Choroid plexus epithelial cell (primary cell): ENCODE measurements at places on chromosomes 6 and 20.
A peak's percentile ranks its signal among the peaks of the same experiment; 100 is the strongest.

DNA sequence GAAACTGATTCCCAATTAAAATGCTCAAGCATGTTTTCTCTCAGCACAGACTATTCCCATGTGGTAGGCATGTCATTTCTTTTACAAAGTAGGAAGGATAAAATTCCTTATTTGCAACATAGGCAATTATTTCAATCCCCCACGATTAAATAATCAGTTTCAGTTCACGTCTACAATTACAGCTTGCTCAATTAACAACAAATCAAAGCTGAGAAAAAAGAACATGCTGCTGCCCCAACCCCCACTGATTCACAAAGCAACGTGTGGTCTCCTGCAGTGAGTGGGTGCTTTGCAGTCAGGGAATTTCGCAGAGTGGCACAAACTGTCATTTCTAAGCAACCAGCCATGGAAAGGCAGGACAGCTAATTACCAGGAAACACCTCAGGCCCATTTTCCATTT lies 17.0 kb downstream of the RNASET2 start:
- DNase-seq = no peak

- no peak for DNase-seq
Observed at GRCh38 chr20:41165001-41165882, 27.9 kb downstream of the PLCG1 start.

DNA sequence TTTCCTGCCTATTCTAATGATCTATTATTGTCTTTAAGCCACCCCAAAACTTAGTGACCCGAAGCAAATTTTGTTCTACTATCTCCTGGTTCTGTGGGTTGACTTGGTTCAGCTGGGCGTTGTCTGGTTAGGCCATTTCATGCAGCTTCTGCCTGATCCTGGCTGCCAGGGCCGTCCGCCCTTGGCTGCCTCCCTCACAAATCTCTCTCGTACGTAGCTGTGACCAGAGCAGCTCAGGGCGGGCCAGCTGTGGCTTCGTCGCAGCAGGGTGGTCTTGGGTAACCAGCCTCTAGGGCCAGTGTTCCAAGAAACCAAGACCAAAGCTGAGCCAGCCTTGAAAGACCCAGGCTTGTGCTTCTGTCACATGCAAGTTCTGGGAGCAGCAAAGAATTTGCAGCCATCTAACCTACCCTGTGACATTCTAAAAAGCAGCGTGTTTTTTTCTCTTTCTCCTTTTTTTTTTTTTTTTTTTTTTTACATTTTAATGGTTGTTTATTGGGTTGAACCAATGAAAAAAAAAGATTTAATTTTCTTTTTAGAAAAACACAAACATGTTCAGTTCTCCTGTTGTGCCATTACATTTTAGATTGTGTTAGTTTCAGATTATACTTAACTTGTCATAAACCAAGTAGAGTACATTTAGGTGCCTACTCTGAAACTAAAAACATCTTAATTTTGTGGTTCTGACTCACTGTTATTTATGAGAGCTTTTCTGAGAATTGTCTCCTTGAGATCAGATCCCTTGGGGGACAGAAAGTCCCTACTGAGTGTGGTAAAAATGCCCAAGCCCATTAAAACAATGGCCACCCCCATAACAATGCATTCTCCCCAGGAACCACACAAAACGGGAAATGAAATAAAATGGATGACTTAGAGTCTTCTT lies 83.9 kb downstream of the ZDHHC14 start:
- no peak for DNase-seq

GRCh38 chr6:33958526-33959328 lies 154.9 kb upstream of the MLN start:
- peak; percentile 7 for DNase-seq

- DNase-seq = no peak
Observed at GRCh38 chr20:573414-574296, 30.1 kb upstream of the CSNK2A1 start.

GRCh38 chr6:21987501-21987957 lies 309.3 kb downstream of the PRL start:
- DNase-seq = peak; percentile 95

DNA sequence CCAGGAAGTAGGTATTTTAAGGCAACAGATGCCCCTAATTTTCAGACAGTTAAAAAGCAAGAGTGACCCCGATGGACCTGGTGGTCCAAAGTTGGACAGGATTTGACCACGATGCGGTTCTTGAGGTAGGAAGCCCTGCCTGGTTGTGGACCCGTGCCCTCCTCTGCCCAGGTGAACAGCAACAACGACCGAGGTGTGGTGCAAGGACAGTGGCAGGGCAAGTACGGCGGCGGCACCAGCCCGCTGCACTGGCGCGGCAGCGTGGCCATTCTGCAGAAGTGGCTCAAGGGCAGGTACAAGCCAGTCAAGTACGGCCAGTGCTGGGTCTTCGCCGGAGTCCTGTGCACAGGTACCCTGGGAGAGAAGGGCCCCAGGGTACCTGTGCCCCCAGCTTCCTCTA lies 18.7 kb downstream of the TGM6 start:
- no peak for DNase-seq

DNA sequence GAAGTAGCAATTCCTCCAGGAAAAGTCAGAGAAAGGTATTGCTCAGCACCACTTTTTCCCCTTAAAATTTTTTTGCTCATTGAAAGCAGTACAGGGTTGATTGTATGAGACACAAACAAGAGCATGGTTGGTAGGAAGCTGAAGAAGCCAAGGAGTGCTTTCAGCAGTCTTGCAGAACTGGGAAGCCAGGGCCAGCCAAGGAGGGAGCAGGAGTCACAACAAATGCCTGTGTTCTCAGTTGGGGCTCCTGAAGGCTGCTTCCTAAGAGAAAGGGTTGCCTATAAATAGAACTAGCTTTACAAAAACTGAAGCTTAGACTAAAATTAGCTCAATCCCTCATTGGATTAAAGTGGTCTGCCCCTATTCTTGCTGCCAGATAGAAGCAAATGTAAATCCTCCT lies 3.3 kb upstream of the THEMIS start:
- DNase-seq = peak; percentile 7

- DNase-seq = no peak
Observed at GRCh38 chr6:34178357-34179105, 32.6 kb upstream of the GRM4 start.

DNA sequence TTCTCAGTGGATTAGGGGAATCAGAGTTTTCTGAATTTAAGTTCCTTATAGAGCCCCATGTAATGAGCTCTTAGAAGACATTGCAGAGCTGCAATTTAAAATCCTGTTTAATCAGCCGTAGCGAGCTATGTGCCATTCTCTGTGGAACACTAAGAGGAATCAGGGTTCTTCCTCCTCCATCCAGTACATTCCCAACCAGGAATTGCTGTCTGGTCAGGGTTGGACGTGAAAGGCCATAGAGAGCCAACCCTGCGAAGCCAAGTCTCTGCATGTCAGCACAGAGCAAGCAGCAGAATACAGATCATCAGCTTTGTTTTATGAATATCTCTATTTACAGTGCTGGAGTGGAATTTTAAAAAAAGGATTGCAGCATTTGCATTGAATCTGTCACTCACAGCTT lies 366.0 kb downstream of the LAMA2 start:
- DNase-seq = no peak

DNA sequence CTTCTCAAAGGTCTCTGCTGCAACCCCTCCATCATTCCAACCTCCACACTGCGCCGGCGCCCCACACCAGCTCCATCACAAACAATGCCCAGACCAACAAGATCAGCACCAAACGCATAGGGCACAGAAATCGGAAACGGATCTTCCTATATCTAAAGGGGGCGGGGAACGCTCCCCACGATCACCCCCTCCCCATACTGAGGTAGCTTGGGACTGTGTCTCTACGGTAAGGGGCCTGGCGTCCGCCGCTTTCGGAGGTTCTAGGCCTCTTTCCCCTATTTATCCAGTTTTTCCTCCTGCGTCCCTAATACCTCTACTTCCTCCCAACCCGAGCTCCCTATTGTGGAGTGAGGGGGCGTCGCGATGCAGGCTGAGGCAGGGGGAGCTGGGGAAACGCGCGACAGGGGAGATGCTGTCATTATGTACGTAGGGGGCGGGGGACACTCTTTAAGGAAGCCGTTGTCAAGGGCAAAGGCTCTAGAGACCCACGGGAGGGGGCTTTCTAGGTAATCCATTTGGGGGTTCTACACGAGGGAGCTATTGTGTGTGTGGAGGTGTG lies 909 bp downstream of the DNAAF9 start:
- peak; percentile 16 for DNase-seq

DNA sequence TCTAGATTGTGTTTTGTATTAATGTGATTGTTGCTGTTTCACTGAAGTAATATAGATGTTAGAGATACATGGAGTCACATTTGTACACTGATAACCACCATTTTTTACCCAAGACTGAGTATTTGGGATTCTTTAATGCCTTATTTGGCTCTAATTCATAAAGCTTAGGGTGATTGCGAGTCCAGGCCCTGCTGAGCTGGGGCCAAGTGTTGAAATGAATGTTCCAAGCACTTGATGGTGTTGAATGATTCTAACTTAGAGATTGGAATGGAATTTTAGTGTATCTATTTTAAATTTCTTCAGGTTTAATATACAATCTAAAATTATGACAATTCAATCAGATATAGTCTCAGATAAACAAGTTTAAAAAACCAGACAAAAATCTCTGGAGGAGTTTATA lies 329.4 kb upstream of the SLC35B3 start:
- no peak for DNase-seq

DNA sequence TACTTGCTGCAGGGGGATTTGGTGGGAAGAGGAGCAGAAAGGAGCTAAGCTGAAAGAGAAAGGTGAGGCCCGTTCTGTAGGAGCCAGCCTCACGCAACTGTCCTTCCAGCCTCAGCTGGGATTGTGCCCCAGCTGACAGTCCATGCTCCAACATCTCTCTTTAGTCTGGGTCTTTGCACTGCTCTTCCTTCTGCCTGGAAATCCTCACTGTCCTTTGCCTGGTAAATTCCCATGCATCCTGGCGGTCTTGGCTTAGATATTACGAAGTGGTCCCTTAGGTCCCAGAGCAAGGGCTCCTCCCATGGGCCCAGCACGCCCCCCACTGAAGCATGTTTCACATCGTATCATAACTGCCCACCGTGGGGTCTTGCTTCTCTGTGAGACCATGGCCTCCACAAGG lies 52.2 kb downstream of the FGD2 start:
- no peak for DNase-seq

DNA sequence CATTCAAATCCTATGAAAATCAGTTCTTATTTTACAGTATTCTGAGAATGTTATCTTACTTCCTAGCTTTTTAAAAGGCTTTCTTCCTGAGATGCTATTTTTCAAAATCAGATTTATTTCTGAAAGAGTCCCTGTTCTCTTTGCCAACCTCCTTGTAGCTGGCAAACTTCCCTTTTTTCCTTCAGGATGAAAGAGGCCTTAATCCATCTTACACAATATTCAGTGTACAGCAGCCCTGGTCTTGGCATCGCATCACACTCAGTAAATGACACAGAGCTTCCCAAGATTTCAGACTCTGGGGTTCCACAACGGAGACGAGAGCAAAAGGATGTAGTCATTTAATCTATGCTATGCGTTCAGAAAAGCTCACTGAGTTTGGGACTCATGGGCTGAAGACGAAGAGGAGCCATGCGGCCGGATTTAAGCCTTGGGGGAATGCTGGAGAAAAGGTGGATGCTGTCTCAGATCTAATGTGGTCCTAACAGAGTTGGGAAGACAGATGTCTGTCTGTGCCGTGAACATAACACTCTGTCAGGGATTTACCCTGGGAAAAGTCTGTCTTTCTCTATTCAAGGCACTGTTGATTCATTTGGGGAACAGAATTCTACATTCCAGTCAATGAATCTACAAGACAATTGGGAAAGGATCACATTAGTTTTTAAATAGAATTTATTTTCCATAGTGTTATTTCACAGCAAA lies 616.4 kb upstream of the AGPAT4 start:
- DNase-seq = no peak

- no peak for DNase-seq
Observed at GRCh38 chr20:38067717-38068365, 34.3 kb downstream of the RPRD1B start.

- DNase-seq = peak; percentile 77
Observed at GRCh38 chr20:35767683-35768481, 3.9 kb upstream of the PHF20 start.

- DNase-seq = no peak
Observed at GRCh38 chr6:105966481-105966880, 119.7 kb upstream of the PRDM1 start.

DNA sequence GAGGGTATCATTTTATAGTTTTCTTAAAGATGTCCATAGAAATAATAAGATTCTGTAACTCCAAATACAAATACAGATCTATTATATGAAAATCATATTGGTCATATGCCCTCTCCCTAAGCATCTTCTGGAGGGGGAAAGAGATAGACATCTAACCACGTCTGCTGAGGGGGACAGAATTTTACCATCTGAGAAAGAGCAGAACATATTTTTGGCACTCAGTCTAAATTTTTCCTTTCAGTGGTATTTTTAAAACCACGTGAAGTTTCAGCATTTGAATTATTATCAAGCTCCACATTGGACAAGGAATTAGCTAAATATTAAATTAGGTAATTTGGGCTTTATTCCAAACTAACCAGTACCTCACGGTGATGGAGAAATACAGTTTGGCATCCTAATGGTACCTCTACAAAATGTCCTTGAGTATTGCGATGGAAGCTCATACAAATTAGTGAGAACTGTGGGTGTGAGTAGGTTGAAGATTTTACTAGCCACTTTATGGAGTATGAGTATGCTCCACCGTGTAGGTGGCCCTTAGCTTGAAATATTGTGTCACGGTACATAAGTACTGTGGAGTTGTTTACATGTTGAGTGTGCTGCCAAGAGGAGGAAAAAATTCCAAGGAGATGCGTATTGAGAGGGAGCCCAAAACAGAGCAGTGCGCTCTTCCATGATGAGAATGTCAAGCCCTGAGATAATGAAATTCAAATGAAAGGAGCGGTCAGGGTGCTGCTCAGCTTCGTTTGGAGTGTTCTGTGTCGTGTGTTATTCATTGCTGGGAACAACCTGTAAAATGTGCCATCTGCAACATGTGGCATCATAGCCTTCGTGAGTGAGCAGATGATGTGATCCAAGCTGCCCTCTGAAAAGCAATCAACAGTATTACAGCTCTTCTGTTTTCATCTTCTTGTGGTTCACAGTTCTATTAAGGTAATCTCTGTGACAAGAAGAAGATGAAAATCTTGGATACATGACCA lies 48.4 kb upstream of the PHACTR2 start:
- DNase-seq = no peak

DNA sequence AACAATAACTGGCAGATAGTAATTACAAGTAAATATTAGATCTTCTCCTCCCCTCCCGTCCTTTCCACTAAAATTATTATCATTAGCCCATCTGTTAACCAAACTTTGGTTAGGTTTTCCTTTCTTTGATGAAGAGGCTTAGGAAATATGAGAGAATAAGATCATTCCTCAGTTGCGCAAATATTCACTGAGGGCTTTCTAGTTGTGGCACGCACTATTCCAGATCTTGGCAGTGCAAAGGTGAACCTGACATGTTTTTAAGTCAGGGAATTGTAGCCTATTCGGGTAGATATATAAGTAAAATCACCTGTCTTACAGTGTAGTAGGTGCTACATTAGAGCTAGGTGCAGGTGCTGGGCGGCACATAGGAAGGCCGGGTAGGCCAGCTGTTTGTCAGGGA lies 31.1 kb downstream of the RNF217 start:
- no peak for DNase-seq

- peak; percentile 52 for DNase-seq
Observed at GRCh38 chr6:1986454-1987243, 258.8 kb downstream of the GMDS start.

GRCh38 chr6:70241991-70242420 lies 60.9 kb downstream of the COL9A1 start:
- DNase-seq = no peak

- peak; percentile 73 for DNase-seq
Observed at GRCh38 chr20:22949331-22950109, 85.6 kb upstream of the SSTR4 start.
